ENCODE measurements at places on chromosomes 1 and 21.

DNA sequence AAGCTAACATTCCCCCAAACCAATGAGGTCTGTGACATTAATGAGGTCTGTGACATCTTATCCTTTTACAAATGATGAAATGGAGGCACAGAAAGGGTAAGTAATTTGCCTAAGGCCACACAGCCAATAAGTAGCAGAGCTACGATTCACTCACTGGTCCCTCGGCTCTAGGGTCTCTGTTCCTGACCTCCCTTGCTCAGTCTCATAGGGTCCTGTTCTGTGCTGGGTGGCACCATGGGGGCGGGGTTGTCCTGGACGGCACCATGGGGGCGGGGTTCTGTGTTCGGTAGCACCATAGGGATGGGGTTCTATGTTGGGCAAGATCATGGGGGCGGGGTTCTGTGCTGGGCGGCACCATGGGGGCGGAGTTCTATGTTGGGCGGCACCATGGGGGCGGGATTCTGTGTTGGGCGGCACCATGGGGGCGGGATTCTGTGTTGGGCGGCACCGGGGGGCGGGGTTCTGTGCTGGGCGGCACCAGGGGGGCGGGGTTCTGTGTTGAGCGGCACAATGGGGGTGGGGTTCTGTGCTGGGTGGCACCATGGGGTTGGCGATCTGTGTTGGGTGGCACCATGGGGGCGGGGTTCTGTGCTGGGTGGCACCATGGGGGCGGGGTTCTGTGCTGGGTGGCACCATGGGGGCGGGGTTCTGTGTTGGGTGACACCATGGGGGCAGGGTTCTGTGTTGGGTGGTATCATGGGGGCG is 55.6 kb downstream of the CLSTN1 start:
- no peak for DNase-seq

- DNase-seq, result no peak
Measured at GRCh38 chr1:25871704-25872494, 3.6 kb downstream of the PAQR7 start.

DNA sequence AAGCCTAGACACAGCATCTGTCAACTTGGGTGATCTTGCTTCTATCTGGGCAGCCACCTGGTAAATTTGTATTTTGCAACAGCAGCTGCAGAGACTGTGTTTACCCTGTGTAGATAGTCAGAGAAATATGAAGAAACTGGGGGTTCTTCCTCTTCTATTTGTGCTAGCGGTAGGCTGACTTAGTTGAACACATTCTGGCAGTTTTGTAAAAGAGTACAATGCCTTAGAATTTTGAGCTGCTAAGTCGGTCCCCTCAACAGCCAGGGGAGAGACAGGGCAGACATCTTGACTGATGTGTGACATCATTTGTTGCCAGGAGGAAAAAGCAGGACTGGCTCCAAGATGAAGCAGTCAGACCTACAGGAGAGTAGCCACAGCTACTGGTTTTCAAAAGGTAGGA is 53.7 kb downstream of the KCNJ6 start:
- DNase-seq, result no peak

- no peak for DNase-seq
Measured at GRCh38 chr1:96416111-96416595, 305.4 kb upstream of the PTBP2 start.

GRCh38 chr1:58570817-58571216 is 6.2 kb downstream of the TACSTD2 start:
- no peak for DNase-seq

- no peak for DNase-seq
Measured at GRCh38 chr1:91120421-91120820, 98.6 kb upstream of the ZNF644 start.

DNA sequence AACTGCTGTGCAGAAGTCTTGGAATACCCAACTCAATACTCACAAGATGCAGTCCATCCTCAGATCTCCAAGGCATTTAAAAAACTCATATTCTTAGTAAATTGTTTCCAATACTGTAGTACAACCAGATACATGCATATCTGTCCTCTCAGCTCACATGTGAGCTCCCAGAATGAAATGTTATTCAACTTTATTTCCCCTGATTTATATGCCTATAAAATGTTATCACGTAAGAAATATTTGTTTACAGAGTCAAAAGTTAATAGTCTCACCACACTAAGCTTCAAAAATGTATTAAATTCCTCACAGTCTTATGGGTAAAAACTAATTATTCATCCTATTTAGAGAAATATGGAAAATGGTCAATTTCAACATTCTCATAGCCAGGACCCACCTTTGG is 56.6 kb downstream of the LTN1 start:
- DNase-seq, result no peak

DNA sequence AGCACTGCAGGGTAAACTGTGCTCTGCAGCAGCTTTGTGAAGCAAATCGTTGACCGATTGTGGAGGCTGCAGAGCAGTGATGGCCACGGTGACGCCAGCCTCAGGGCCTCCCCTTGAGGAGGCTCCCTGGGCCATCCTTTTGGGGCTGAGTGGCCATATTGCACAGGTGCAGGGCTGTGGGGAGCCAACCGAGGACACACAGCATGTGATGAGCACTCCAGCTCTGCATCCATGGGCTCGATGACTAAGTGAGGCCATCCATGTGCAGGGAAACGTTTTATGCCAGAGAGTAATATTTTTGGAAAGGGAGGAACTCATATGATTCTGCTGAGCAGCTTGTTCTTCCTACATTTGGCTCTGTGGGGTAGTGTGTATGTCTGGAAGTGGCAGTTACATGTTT is 24.6 kb downstream of the KCNK1 start:
- DNase-seq, result no peak

- no peak for DNase-seq
Measured at GRCh38 chr1:245791410-245792312, 636.9 kb downstream of the KIF26B start.

- DNase-seq, result no peak
Measured at GRCh38 chr1:246631426-246631825, 65.2 kb downstream of the CNST start.

- no peak for DNase-seq
Measured at GRCh38 chr21:33027401-33028286, 1.9 kb downstream of the OLIG2 start.

DNA sequence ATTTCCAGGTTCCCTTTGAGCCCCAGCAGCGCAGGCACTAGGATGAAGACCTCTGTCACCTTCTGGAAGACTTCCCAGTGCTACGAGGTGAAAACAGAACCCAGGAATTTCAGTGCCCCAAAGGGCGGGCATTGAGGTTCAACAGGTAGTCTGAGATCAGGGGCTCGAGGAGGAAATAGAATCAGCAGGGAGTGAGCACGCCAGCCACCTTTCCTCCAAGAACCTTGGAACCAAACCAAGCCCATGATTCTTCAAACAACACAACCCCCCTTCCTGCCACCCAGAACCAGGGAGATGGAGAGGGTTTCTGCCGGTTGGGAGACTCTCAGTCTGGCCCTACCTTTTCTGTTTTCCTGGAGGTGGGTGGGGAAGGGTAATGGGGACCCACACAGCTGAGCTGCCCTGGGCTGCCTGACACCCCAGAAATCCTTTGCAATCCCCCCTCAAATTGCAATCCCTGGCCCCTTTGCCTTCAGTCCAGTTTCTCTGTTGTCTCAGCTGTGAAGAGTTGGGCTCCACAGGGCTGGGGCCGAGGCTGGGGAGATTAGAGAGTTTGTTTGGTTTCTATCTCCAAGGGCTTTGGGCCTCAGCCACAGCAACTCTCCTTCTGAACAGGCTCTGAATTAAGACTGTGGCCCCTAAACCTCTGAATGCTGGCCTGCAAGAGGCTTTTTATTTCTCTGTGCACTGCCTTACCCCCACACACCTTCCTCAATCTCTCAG is 11.9 kb downstream of the SLC41A1 start:
- no peak for DNase-seq

DNA sequence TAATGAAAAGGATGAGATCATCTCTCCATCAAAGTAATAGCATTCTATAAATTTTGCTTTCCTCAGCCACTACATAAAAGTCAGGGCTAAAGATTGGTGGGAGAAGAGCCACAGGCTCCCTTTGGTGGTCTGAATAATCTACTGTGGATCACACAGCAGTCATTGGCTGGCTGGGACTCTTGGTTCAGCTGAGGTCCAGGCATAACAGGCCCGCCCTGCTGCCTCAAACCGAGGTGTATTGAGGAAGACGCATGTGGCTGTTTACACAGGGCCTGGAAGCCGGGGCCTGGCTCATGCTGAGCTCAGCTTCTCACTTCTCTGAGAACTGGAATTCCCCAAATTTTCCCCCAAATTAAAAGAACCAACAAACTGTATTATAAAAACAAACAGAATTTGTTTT is 139.2 kb downstream of the PTPRC start:
- DNase-seq, result no peak

GRCh38 chr1:48608882-48609281 is 136.9 kb upstream of the SPATA6 start:
- no peak for DNase-seq

DNA sequence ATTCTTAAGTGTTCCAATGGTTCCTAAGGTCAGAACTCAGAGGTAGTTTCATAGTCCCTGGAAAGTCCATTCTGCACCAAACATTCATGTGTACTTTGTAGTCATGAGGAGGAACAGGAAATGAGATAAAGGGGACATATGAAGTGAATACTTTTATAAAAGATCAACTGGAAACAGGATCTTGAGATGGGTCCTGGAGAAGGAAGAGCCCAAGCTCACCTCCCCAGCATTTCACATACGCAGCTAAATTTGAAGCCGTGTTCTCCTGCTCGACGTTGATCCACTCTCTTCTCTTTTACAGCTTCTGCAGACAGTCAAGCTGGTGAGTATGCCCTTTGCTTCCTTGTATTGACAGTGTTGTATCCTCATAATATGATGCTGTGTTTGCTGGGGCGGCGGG is 429 bp downstream of the FCGR2A start:
- DNase-seq, result no peak

DNA sequence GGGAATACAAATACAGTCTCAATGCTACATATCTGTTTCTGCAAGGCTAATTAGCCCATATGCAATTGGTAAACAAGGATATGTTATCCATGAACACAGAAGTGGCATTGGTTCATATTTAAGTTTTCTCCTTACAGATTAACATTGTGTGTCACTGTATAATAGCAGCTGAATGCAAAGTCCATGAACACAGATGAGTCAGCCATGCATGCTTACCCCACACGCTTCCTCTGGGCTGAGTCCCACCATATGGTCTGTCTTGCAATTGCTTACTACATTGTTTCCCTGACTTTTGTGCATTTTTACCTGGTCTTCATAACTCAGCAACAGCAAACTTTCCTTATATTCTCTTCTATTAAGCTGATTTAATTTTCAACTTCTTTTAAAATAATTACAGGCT is 41.5 kb upstream of the TSNAX start:
- DNase-seq, result no peak

GRCh38 chr1:32769524-32770220 is 47.5 kb downstream of the YARS1 start:
- DNase-seq, result no peak

DNA sequence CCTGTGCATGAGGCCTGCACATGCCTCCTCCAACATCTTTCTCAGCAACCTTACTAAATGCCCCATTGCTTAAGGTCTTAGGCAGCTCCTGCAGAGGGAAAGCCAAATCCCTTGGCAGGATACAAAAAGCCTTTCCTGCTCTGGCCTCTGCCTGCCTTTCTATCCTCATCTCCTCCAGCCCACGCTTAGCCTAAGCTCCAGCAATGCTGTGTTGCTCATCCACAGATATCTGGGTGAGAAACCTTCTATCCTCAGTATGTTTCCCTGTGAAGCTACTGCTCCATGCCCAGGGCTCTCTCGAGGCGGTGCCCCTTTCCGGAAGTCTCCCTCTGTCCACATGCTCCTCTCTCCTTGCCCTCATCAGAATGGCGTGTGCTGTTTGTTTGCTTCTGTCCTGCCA is 37.0 kb upstream of the CCSAP start:
- DNase-seq, result no peak

GRCh38 chr1:71689635-71690034 is 592.7 kb downstream of the NEGR1 start:
- no peak for DNase-seq

DNA sequence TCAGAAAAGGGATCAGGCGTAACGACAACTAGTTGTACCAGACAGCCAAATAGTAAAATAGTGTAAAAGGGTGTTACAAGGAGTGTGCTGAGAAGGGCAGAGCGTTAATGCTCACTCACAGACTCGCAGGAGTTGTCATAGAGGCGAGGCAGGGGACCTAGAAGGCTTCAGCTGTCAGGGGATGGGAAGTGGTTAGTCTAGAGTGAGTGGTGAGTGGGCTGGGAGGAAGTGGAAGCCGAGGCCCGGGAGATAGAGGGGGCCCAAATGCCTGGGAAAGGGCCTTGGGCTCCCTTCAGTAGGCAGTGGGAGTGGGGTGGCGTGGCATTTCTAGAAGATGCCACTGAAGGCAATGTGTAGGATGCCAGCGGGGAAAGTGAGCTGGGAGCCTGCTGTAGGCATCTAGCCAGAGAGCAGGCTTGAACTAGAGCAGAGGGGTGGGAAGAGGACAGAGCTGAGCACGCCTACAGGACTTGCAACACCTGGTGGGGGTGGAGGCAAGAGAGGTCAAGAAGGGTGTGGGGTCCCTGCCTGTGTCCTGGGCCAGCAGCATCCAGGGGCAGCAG is 10.3 kb downstream of the SLC6A17 start:
- no peak for DNase-seq

DNA sequence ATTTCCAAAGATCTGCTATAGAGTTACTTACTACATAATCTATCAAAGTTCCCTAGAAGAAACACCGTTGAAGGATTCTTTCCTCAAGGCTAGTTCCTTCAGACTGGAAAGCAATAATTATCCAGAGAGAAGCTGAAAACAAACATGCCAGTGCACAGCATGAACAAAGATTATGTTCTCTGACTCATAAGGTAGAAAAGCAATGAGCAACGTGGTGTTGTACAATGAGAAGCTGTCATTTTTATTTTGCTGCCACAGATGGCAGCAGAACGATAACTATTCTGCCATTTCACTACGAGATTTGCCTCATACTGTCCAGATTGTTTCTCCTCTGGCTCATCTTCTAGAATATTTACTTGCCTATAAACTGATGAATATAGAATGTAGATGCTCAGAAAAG is 10.7 kb downstream of the EXTL2 start:
- DNase-seq, result no peak

DNA sequence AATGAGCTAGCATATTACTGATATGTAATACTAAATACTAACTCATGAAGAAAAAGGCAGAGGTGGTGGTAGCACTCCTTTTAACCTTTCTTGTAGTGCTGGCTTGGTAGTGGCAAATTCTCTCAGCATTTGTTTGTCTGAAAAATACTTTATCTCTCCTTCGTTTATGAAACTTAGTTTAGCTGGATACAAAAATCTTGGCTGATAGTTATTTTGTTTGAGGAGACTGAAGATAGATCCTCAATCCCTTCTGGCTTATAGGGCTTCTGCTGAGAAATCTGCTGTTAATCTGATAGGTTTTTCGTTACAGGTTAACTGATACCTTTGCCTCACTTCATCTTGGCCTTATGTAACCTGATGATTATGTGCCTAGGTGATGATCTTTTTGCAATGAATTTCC is 87.8 kb downstream of the LYPLAL1 start:
- DNase-seq, result no peak

DNA sequence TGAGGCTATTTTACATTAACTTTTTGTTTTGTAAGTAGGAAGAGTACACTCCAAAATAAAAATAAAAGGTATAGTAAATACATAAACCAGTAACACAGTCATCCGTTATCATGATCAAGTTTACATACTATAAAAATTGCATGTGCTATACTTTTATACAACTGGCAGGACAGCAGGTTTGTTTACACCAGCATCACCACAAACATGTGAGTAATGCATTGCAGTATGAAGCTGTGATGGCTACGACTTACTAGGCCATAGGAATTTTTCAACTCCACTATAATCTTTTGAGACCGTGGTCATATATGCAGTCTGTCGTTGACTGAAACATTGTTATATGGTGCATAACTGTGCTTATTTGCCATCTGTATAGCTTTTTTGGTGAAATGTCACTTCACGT is 106.2 kb downstream of the CENPF start:
- DNase-seq, result no peak
